ENCODE measurements at places on chromosomes 3 and 15.

DNA sequence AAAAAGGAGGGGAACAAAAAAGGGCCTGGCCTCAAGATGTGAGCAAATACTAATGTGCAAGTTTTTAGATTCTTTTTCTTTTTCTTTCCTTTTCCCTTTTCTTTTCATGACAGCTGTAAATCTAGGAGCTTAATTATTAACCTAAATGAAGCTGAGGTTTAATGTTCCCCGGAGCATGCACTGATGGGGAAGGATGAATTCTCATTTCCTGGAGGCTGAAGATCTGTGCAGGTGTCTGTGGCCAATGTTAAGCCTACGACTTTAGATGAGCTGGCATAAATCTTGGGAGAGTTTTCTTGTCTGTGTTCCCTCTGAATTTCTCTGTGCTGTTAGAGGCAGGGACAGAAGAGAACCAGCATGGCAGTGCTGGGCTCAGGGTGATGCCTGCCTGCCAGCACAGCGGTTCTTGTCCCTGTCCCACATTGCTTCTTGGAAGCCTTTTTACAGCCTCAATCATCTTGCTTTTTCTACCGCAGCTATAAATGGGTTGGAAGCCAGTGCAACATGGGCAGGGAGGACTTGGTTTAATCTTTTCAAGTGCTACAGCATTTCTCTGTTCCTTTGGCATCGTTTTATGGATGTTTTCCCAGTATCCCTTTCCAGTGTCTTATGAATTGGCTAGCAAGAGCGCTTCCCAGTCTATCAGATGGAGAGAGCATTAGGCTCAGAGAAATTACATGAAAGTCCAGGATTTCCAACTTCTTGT, 119.1 kb downstream of the ATG7 start:
- no peak for DNase-seq

DNA sequence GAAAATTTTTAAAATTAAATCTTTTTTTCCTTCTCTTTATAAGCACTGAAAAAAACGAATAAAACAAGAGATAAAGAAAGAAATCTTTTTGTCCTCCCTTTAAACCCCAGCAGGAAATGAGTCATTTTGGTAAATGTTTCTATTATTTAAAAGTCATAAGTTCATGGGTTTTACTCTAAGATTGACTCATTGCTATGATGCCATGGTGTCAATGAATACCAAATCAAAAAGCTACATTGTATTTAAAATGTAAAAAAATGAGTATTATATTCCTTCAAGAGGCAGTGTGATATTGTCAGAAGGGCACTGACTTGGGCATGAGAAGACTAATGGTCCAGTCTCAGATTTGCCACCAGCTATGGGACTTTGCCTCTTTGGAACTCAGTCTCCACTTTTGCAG, 303.4 kb upstream of the DNAJC19 start:
- DNase-seq = no peak

- no peak for DNase-seq
Measured at GRCh38 chr3:169965562-169966427, 812 bp upstream of the SEC62 start.

DNA sequence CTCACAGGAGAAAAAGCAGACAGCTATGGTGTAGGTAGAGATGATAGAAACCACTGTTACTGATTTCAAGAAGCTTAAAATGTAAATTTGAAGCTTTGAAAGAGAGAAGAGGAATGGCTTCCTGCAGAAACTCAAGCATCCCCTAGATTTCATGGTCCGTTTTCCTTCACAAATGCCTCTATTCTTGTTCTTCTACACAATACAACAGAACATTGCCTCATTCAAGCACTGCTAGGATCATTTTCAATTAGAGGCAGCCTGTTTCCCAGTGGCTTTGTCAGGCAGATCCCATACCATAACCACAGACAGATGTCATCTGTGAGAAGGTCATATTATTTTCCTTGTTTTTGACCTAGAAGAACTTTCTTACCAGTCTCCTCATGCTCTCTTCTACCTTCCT, 77.9 kb upstream of the SPRED1 start:
- DNase-seq = no peak

DNA sequence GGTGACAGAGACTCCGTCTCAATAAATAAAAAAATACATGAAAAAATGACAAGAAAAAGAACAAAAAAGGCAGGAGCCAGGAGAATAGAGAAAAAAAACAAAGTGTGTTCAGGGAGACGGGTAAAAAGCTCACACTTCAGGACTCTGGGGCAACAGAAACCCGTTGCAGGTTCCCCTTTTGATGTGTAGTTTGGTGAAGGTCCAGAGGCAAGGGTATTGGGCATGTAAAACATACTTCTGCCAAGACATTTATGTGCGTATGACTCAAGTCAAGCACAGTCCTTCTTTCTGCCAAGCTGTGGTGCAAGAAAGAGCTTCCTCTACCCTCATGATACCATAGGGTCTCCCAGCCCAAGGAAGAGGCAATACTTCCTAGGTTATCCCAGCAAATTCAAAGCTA, 33.4 kb upstream of the STRIT1 start:
- DNase-seq = no peak

- DNase-seq = no peak
Measured at GRCh38 chr15:80822676-80823075, 43.5 kb downstream of the CEMIP start.

GRCh38 chr3:17039594-17039993, 154.8 kb downstream of the PLCL2 start:
- DNase-seq = no peak

DNA sequence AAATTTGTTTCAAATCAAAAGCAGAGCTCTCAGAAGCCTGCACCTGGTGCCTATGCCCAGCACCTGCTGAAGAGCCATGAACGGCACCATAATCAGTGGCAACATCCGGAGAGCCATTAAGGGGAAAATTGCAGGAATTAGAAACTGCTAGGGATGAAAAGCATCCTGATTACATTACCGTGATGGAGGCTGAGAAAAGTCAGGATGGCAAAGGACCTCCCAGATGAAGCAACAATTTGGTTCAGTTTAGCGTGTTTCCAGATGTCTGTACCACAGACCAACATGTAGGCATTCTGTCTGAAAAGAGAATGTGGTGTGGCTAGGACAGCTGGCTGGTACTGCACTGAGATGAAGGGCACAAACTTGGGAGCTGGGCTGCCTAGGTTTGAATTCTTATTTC, 106.1 kb downstream of the EOMES start:
- no peak for DNase-seq

- DNase-seq = no peak
Measured at GRCh38 chr3:89521328-89521727, 413.9 kb downstream of the EPHA3 start.

- no peak for DNase-seq
Measured at GRCh38 chr3:52225452-52226228, at the start of gene TLR9. Gene TLR9, minus strand, starts transcription at chr3:52225645. Its CDS starts 116 bp downstream, at chr3:52225529.

- no peak for DNase-seq
Measured at GRCh38 chr15:39193611-39194010, 387.3 kb upstream of the THBS1 start.

DNA sequence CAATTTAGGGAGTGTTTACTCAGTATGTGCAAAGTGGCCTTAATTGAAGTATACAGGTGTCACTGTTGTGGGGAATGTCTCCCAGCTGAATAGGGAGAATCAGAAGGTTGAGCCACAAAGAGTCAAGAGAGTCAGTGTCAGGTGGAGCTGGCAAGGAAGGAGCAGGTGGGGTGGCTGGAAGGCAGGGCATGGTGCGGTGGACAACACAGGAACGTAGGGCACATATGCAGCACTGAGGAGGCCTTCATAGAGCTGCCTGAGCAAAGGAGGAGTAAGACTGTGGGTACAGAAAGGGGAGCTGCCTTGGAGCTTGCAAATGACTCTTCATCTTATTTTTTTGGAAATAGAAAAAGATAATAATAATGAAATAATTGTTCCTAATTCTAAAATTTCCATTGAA, 20.0 kb downstream of the ARHGEF3 start:
- DNase-seq = no peak

- DNase-seq = no peak
Measured at GRCh38 chr3:46272028-46272451, 29.8 kb downstream of the CCR3 start.

DNA sequence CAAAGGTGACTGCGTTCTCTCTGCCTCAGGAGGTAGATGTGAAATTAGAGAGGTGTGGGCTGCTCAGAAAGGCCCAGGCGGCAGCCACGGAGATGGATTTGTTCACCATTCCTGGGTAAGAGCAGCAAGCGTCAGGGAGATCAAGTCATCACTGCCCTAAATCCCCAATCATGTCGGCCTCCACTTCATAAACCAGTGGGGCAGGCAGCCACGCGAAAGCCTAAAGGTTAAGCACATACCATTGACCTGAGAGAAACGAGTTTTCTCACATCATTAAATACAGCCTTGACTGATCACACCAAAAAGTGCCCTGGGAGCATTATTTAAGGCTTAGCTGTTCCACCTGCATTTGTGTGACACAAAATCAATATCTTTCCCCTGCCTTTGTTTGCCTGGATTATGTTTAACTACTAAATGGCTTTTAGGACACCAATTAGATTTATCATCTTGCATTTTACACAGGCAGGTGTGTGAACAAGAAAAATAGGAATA, 50.7 kb upstream of the FOXB1 start:
- no peak for DNase-seq

GRCh38 chr15:84962955-84963354, 18.7 kb upstream of the PDE8A start:
- DNase-seq = no peak

DNA sequence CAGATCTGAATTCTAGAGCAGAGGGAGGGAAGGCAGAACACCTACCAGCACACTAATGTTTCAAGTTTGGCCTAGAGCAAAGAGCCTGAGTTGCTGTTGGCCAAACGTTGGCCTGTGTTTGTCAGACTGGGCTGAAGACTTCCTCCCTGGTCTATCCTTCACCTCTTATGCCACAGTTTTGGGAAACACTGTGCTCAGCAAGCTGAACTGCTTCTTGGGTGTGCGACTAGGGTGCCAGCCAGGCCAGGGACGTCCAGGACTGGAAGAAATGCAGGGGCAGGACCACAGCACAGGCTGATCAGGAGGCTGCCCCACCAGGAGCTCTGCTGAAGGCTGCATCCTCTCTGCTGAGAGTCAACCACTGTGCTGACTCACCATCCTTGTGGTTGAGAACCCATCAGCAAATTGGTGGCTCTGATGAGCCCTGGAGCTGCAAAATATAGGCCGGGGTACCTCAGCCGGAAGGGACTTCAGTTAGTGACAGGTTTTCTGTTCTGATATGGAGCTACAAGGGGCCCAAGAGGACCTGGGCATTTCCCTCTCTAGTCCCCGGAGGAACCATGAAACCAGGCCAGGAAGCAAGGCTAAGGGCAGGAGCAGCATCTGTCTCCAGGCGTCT, 131.6 kb upstream of the RASGRP1 start:
- DNase-seq = no peak

DNA sequence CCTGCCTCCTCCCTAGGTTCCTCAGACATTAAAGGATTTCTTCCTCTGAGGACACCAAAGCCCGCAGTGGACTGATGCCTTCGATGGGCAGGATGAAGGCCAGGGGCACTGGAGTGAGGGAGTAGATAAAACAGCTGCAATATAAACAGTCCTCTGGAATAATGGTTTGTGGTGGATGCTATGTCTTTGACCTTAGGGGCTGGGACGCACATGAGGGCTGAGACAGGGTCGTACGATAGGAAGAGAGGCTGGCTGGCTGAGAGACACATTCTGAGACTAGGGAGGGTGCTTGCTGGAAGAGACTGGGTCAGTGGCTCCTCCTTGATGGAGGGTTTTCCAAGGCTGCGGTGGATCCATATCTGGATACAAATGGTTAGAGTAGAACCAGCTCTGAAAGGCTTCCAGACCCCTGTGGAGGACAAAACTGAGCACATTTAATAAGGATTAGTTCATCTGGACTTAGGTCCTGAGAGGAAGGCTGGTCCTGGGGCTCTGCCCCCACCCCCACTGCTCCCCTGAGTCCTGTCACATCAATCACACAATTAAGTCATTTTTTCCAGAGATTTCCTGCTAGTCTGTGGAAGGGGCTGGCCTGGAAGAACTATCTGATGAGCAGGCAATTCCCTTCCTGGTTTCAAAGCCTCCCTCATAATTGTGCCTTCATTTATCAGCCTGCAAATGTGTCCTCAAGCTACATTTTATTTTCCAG, 15.8 kb downstream of the TBC1D21 start:
- DNase-seq = no peak

DNA sequence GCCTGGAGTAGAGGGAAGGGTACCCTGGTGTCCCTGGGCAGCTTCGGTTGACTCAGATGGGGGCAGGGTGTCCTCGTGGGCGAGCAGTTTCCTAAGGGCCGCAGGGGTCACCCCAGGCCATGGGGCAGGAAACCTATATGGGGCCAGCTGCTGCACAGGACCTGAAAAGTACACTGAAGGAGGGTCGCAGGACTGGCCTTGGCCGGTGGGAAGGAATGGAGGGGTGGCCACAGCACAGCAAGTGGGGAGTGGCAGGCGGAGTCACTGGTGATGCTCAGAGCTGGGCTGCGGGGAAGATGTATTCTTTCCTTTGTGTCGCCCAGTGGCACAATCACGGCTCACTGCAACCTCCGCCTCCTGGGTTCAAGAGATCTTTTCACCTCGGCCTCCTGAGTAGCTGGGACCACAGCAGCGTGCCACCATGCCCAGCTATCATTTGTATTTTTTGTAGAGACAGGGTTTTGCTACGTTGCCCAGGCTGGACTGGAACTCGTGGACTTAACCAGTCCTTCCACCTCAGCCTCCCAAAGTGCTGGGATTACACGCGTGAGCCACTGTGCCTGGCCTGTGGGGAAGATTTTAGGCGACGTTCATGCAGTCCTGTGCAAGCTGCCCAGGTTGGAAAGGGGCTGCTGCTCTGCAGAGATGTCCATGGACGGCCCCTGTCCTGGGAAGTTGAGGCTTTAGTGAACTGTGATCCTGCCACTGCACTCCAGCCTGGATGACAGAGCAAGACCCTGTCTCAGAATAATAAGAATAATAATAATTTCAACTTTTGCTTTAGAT, 57.2 kb downstream of the EFCAB12 start:
- no peak for DNase-seq

- DNase-seq = no peak
Measured at GRCh38 chr3:87997966-87998365, 60.8 kb downstream of the CGGBP1 start.

- no peak for DNase-seq
Measured at GRCh38 chr3:192080336-192080735, 619.4 kb downstream of the PYDC2 start.

GRCh38 chr15:76432604-76433003, 96.0 kb downstream of the ISL2 start:
- DNase-seq = no peak

- DNase-seq = no peak
Measured at GRCh38 chr3:113008117-113008516, 17.3 kb downstream of the GTPBP8 start.

DNA sequence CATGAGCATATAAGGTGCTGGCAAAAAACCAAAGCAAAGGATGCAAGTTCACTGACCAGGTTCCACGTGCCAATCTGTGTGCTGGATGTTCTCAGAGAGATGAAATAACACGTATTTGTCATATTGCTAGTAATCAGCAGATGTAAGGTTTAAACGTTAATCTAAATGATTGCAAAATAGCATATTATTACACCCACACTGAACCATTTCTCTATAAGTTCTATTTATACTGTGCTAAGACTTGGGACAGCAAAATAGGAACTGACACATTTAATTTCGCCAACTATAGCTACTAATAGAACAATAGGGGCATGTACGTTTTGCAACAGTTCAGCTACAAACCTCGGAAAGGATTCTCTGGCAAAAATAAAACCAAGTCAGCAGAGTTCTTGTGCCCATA, 350.3 kb upstream of the ZNF385D start:
- no peak for DNase-seq

GRCh38 chr3:164537485-164537884, 540.8 kb downstream of the SI start:
- DNase-seq = no peak

- DNase-seq = peak; percentile 55
Measured at GRCh38 chr3:128969993-128970739, 23.7 kb downstream of the CFAP92 start.

All from lower lobe of right lung (tissue), 2 donors.